ENCODE measurements at places on chromosomes 2 and 18.
A peak's percentile ranks its signal among the peaks of the same experiment; 100 is the strongest.

GRCh38 chr18:48829443-48830149 lies 121.2 kb downstream of the SMAD7 start:
- DNase-seq, result no peak

DNA sequence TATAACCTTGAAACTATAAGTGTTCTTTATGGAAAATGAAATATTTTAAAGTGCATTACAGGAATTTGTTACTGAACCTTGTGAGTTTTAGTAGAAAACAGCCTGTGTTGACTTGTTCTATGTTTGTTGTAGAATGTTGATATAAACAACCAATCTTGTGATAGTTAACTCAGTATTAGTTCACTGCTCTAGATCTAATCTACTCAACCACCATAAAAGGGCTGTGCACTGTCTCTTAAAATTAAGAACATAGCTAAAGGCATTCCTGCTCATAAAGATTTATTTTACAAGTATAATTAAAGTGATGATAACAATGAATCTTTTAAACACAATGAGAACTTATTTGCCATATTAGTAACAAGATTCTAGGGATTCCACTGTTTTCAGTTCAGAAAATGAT lies 110.5 kb upstream of the KLF7 start:
- DNase-seq, result no peak

DNA sequence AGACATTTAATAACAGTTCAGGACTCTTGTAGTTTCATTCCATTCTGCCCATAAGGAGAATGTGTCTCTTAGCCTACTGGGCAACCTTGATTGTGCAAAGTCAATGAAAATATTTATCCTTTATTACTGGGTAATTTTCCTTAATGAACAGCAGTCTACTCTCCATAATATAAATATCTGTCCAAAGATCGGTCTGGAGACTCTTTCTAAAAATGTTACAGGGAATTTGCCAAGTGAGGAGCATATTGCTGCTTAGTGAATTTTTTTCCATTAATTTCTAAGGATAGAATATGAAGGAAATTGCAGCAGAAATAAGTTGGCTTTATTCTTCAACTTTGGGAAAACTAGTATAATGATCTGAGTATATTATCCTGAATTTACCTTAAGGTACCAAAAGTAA lies 817.1 kb upstream of the FSHR start:
- no peak for DNase-seq

- no peak for DNase-seq
Measured at GRCh38 chr2:217988014-217988839, 14.6 kb downstream of the TNS1 start.

DNA sequence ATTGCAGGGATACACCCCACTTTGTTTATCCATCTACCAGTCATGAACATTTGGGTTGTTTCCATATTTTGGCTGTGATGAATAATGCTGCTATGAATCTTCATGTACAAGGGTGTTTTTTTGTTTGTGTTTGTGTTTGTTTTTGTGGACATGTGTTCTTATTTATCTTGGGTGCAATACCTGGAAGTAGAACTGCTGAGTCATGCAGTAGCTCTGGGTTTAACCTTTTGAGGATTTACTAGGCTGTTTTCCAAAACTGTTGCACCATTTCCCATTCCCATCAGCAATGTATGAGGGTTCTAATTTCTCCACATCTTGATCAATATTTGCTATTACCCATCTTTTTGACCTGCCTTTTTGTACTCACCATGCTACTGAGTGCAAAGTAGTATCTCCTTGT lies 140.0 kb upstream of the CYP1B1 start:
- no peak for DNase-seq

DNA sequence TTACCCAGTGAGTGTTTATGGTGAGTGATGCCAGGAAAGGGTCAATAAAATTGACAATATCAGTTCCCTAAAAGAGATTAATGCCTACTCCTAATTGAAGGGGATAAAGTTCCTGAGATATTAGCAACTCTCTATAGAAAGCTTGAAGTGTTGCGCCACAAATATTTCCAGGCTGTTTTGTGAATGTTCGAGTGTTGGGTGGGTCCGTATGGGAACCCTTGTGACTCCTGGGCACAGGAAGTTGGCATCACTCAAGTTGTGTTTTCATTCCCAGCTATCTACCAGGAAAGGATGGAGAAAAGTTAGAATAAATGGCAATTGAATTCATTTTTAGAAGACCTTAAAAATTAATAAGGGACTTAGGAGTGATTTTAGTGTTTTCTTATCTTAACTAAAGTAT lies 472.7 kb downstream of the THSD7B start:
- DNase-seq, result no peak

GRCh38 chr2:196259507-196260481 lies 88.4 kb upstream of the STK17B start:
- no peak for DNase-seq

- DNase-seq, result no peak
Measured at GRCh38 chr18:9082711-9083510, 19.6 kb upstream of the NDUFV2 start.

GRCh38 chr2:165522719-165523118 lies 53.2 kb downstream of the CSRNP3 start:
- no peak for DNase-seq

GRCh38 chr18:68766433-68766832 lies 31.4 kb upstream of the CCDC102B start:
- DNase-seq, result no peak

GRCh38 chr2:120488531-120488930 lies 142.6 kb downstream of the INHBB start:
- DNase-seq, result no peak

GRCh38 chr2:36493306-36493705 lies 104.7 kb downstream of the FEZ2 start:
- DNase-seq, result no peak

GRCh38 chr18:72107647-72108383 lies 436.3 kb downstream of the CBLN2 start:
- DNase-seq, result no peak

- DNase-seq, result no peak
Measured at GRCh38 chr2:84800194-84800805, 80.6 kb downstream of the TRABD2A start.

- DNase-seq, result no peak
Measured at GRCh38 chr2:16640001-16640700, 25.5 kb downstream of the CYRIA start.

GRCh38 chr18:13051950-13052349 lies 60.8 kb downstream of the CEP192 start:
- no peak for DNase-seq

DNA sequence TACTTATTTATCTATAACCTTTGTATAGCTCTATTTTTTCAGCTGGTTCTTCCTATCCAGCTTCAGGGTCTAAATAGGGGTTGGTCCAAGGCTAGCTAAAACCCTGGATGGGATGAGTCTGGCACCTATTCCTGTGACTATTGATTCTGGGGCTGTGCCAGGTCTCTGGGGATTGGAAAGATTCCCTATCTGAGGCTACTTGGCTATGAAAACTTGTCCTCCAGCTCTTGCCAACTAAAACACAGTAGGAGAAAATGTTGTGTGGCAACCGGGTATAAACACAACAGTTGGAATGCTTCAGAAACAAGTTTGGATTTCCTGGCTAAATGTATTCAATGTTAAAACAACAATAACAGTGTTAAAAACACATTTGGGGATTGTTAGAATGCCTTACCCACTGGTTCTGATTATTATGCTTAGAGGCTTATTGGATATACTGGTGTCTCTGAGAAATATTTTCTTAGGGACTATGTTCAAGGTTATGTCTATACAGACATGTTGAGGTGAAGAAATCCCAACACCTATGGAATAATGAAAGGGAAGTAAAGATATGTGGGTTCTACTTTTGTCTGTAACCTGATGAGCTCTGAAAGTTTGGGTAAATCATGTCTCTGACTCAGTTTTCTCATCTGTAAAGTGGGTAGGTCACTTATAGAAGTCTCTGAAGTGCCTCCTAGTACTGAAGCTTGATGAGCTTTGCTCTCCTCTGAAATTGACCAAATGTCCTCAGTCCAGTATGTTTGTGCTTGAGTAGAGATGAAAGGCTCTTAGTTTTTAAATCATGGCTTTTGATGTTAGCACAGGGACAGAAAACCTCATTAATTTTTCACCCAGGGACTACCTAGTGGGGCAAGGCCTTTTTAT lies 460.7 kb downstream of the MTX2 start:
- DNase-seq, result no peak

GRCh38 chr2:204205538-204205937 lies 269.0 kb downstream of the ICOS start:
- no peak for DNase-seq

DNA sequence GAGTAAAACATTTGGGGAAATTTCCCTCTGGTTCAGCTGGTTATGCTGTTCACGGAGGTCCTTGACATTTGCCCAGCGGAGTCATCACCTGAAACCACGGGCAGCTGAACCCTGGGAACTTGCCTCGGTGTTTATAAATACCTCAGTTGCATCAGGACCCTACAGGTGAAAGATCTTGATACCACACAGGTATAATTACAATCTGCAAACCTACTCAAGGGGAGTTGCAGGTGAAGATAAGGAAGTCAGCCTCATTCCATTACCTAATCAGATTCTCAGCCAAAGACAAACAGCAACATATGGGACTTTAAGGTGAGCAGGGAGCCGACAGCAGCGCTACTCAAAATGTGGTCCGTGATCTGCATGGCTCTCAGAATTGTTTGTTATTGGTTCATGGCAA lies 37.0 kb upstream of the ATIC start:
- no peak for DNase-seq

GRCh38 chr2:173033084-173033483 lies 42.6 kb upstream of the MAP3K20 start:
- no peak for DNase-seq

DNA sequence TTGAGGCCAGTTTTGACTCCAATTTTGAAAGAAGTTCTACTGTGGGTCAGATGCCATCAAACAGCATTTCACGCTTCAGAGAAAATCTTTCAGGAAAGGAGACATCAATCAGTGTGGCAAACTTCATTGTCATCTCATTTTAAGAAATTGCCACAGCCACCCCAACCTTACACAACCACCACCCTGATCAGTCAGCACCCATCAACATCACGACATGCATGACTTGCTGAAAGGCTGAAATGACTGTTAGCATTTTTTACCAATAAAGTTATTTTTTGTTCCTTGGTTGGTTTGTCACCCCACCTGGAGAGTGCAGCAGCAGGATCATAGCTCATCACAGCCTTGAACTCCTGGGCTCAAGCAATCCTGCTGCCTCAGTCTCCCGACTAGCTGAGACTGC lies 10.4 kb downstream of the DNAJC10 start:
- no peak for DNase-seq

GRCh38 chr2:183829931-183830330 lies 705.7 kb downstream of the NUP35 start:
- no peak for DNase-seq

GRCh38 chr2:182649316-182649715 lies 66.7 kb upstream of the DNAJC10 start:
- DNase-seq, result no peak

DNA sequence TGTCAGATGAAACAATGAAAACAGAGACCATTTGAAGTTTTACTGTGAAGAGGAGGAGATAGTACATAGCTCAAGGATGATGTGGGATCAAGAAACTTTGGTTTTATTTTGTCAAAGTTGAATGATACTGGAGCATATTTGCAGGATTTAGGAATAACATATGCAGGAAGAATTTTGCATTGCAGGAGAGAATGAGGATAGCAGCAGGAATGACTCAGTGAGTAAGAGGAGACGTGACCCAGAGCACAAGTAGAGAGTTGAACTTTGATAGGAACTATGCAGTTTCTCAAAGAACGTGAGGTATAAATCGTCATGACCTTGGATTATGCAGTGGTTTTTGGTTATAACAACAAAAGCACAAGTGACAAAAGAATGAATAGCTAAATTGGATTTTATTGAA lies 47.7 kb downstream of the MAPRE2 start:
- DNase-seq, result no peak

GRCh38 chr2:64482765-64483504 lies 29.0 kb downstream of the LGALSL start:
- DNase-seq, result no peak

GRCh38 chr18:45349467-45349866 lies 265.8 kb upstream of the SLC14A2 start:
- no peak for DNase-seq

DNA sequence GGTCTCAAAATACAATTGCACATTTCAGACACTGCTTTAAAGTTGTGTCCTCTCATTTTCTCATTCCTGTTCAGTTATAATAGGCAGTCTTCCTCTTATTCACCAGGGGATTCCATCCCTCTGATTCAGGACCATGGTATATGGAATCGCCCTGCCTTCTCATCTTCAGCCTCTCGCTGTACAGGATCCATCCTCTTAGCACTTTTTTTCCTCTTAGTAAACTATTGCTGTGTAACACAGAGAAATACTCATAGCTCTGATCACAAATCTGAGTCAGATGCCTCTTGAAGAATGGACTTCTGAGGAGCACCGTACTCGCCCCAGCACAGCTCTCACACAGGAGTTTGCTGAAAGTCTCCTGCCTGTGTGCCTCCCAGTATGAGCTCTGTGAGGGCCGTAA lies 11.3 kb downstream of the RMP24 start:
- peak; percentile 65 for DNase-seq

- DNase-seq, result no peak
Measured at GRCh38 chr2:85394976-85395375, 15.2 kb downstream of the CAPG start.

DNA sequence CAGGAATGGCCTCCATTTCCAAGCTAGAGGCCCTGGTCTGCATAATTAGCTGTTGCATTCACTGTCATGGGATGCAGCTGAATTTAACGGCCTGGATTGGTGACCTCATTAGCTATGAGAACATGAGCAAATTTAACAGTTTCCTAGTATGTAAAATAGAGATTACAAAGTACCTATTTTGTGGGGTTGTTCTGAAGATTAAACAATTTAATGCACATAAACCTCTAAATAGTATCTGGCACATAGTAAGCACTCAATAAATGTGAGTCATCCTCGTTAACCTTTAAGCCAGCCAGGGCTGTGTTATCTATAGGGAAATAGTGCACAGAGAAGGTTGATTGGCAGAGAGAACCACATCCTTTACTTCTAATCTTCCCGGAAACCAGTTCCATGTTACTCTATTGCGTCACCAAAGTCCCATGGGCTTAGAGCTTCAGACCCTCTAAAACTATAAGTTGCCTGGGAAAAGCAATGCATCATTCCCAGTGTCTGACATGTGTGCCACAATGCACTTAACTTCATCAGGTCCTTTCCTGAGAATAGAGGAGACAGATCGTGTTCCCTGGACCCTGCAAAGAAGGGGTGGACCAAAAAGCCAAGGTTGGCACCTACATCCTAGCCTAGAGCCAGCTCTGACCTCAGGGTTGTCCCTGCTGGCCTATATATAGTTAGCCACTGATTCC lies 196.5 kb downstream of the LNPK start:
- DNase-seq, result no peak

Measured in HS-5 (cell line).